Fibroblast of lung (primary cell): ENCODE measurements at places on chromosomes 13 and 19. TPM values are rescaled to one million over a fixed set of nuclear protein-coding genes. Genes with fewer than 3 reads are reported as not detected.

- peak; percentile 98 for DNase-seq
These were observed 42.8 kb downstream of the GAS6 start for GRCh38 chr13:113820813-113821651.

DNA sequence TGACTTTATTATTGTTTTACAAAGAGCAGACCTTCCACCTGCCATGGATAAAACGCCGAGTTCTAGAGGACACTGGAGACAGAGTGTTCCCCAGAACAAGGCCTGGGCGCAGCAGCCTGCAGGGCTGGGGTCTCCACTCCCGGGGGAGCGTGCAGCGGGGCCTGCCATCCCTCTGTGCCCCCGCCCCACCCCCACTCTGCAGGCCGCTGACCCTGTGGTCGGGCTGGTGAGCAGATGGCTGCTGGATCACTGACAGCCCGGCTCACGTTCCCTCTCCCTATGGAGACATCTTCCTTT, 8.6 kb upstream of the PTBP1 start:
- DNase-seq: no peak

- DNase-seq: no peak
These were observed 11.1 kb downstream of the ZNF473 start for GRCh38 chr19:50036908-50037307.

GRCh38 chr19:18363787-18364186, 22.2 kb upstream of the GDF15 start:
- no peak for DNase-seq

GRCh38 chr13:99813336-99814095, 158.1 kb downstream of the ZIC5 start:
- no peak for DNase-seq

GRCh38 chr19:18408053-18408476, 10.6 kb upstream of the LRRC25 start:
- no peak for DNase-seq

- peak; percentile 4 for DNase-seq
These were observed 15.3 kb upstream of the ERICH6B start for GRCh38 chr13:45630791-45631190.

DNA sequence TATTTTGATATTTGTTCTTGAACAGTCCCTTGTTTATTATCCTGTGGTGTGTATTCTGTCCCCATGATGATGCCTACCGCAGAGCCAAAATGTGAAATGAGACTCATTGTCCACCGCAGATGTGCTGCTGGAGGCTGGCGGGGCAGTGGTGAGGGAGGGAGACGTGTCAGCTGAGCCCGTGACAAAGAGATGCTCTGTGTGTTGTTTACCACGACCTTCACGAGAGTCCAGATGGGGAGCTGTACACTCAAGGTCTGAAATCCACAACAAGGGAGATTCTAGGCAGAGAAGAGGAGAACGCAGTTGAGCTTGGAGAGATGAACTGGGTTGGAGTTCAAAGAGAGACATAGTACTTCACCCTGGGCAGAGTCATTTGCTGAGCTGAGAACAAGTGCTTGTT, 20.8 kb upstream of the AMER2 start:
- DNase-seq: no peak

DNA sequence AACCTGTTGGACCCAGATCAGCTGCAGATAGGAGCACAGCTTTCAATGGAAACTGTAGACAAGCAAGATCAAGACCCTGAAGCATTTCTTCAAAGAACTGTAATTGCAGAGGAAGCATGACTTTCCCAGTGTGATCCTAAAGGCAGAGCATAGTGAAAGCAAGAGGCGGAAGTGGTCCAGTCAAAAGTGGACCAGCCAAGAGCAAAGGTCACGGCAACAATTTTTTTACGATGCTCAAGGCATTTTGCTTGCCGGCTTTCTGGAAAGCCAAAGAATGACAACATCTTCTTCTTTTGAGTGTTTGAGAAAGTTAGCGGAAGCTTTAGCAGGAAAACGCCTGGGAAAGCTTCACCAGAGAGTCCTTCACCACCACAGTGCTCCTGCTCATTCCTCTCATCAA, 111.6 kb downstream of the RNF17 start:
- DNase-seq: no peak

- no peak for DNase-seq
These were observed 335.5 kb downstream of the FOXO1 start for GRCh38 chr13:40330950-40331349.

GRCh38 chr13:103102482-103102881, 36.3 kb upstream of the SLC10A2 start:
- DNase-seq: no peak

GRCh38 chr19:45200568-45200967, 22.0 kb downstream of the BLOC1S3 start:
- DNase-seq: peak; percentile 30

Gene EPS8L1
- 0.17 and 0.51 TPM in 2 replicates for total RNA-seq

Gene SBSN
- 4.1 and 9.0 TPM in 2 replicates for total RNA-seq

Gene CD79A
- under 0.01 and 0.17 TPM in 2 replicates for total RNA-seq

Gene ZNF45
- 18.5 and 22.1 TPM in 2 replicates for total RNA-seq

Gene NDUFA11
- total RNA-seq: 212 and 271 TPM in 2 replicates

Gene ZNF763
- total RNA-seq: 1.3 and 2.5 TPM in 2 replicates
